ENCODE measurements at places on chromosomes 6 and 20. TPM values are rescaled to one million over a fixed set of nuclear protein-coding genes. Genes with fewer than 3 reads are reported as not detected.

Gene DLK2
- total RNA-seq: 0.60 TPM

Gene LAMA5
- 127 TPM for total RNA-seq

Gene PDSS2
- total RNA-seq: 6.6 TPM

Gene ITPR3
- total RNA-seq: 26.9 TPM

Gene VWA7
- 0.34 TPM for total RNA-seq

Gene ARHGAP40
- not detected for total RNA-seq

Gene SLC17A4
- total RNA-seq: not detected

Gene PHACTR3
- 1.3 TPM for total RNA-seq

Gene IL17A
- not detected for total RNA-seq

Gene BMP7
- not detected for total RNA-seq

Gene OR2B6
- not detected for total RNA-seq

Gene SLC4A11
- 14.9 TPM for total RNA-seq

DNA sequence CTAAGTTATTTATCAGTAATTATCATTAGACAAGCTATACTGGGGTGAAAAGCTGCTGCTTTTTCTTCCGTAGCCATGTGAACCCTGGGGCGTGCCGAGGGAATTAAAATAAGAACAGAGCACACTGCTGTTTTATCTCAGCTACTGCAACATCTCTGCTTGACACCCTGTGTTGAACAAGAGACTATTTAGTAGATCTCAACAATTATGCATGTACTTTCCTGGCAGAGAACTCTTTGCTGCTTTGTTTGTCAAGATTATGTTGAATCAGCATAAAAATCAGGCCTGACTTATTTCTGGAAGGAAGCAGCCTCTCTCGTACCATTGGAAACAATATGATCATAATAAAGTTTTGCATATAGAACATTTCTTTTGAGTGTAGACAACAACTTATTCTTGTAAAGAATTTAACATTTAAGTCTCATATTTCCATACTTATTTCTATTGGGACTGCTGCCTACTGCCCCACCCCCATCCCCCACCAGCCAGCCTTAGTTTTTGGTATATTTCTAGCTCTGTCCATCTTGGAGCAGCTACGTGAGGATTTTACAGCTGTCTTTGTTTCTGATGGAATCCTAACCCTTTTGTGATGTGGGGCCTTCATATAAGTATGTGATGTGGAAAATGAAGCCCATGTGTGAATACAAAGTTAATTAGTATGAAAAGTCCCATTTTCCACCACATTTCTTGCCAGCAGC lies 1011.4 kb downstream of the KIF16B start:
- no peak for DNase-seq

- DNase-seq: no peak
Measured at GRCh38 chr20:9422321-9423057, 91.9 kb upstream of the LAMP5 start.

- no peak for DNase-seq
Measured at GRCh38 chr6:53180678-53181077, 32.0 kb upstream of the GCM1 start.

- no peak for DNase-seq
Measured at GRCh38 chr6:43377710-43378229, 8.3 kb upstream of the ZNF318 start.

GRCh38 chr6:43705996-43706395 lies 18.4 kb upstream of the MRPS18A start:
- DNase-seq: peak; percentile 48

- no peak for DNase-seq
Measured at GRCh38 chr6:146551545-146551944, 7.9 kb downstream of the RAB32 start.

DNA sequence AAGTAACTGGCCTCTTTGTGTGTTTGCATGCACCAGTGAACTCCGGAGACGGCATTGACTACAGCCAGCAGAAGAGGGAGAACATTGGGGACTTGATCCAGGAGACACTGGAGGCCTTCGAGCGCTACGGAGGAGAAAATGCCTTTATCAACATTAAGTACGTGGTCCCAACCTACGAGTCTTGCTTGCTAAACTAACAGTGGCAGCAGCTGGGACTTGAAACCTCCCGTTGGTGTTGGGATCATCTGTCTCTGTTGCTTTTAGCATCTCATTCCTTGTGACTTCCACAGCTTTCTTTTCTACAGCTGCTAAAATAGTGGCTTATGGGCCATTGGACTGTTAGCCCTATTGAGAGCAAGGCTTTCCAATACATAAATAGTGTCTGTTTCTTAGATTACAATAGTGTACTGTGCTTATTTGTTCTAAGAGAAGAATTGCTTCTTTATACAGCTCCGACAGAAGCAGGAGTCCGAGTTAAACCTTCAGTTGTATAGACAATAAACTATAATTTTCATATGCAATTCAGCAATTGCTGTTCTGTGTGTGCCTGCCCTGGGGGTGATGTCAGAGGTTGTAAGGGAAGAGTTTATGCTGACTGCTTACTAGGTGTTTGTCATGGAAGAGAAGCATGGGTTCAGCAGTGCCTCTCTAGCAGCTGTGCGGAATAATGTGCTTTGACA lies 99.6 kb upstream of the QKI start:
- DNase-seq: no peak

- peak; percentile 87 for DNase-seq
Measured at GRCh38 chr6:90284236-90285041, 12.2 kb downstream of the BACH2 start.

GRCh38 chr20:11156922-11157321 lies 483.1 kb upstream of the JAG1 start:
- DNase-seq: no peak

GRCh38 chr6:135403584-135403983 lies 94.0 kb downstream of the AHI1 start:
- DNase-seq: peak; percentile 47

DNA sequence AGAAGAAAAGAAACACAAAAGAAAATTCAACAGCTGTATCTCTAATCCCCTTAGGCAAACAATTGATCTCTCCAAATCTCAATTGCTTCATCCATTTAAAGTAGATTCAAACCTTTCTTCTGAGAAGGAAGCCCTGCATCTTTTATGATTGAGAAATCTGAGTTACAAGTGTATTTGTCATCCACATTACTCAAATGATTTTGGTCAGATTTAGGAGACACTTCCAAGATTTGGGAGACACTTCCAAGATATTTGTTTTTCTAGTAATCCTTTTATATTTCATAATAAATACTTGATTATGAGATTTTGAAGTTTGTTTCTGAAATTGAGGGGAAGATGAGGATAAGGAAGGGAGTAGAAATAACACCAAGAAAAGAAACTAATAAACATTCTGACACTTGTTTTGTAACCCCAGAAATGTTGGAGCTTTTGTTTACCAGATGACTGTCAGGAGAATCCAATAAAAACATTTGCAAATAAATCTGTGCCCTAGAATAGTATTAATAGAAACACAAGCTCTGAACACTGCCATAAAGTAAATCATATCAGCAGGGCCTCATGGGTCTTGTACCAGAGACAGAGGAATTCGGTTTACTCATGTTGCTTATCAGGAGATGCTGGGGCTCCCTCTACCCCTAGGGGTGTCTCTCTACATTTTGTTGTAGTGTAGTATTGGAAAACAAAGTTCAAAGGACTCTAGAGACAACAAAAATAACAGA lies 314.3 kb upstream of the NT5E start:
- DNase-seq: no peak

DNA sequence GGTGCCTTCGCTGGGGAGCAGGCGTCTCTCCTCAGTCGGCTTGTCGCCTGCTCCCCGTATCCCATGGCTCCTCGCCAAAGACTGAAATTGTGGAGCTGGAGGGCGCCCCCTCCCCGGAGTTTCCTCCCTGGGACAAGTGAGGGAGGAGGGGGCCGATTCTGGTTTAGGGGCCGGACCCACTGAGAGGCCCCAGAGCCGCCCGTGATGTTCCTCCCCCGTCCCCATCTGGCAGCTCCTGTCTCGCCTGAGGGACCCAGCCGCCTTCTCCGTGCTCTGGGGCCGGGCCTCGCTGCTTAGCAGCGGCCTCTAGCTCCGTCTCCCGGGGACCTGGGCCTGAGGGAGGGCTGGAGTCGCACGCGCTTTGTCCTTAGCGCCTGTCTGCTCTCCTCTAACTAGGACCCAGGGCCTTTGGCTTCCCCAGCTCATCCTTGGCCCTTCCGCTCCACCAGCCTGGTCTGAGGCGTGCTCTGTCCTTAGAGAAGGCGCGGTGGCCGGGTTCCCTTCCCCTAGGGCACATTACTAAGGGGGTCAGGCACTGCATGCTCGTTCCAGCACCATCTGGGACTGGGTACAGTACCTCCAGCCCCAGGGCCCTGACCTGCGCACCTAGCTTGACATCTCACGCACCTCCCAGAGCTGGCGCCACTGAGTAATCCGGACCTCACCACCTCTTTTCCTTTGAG lies 29.7 kb downstream of the SLC12A5 start:
- DNase-seq: no peak

- DNase-seq: peak; percentile 58
Measured at GRCh38 chr20:43975096-43975768, 60.6 kb downstream of the TOX2 start.

- DNase-seq: peak; percentile 16
Measured at GRCh38 chr6:22008248-22008836, 288.5 kb downstream of the PRL start.

GRCh38 chr20:57507477-57507876 lies 17.5 kb downstream of the CTCFL start:
- peak; percentile 20 for DNase-seq

DNA sequence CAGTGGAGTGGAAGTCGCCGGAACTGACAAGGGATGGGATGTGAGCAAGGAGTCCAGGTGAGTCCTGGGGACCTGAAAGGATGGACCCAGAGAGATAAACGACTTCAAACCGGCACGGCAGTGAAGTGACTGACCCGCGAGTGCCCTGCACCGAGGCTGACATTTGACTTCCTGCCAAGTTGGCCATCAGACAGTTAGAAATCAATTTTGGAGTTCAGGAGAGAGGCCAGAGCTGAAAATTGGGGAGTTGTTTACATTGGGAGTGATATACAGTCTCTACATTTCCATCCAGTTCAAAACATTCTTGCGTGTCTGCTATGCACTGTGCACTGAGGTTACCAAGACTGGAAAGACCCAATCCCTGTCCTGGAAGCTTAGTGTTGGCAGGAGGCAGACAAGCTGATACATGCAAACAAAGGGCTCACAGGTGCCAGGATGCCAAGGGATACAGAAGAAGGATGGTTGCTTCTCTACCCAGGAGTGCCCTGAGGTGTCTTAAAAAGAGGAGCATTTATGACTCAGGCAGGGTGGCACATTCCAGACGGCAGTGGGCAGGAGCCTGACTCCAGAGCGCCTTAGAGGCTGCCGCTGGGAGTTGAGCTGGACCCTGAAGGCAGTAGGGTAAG lies 186.6 kb downstream of the MTHFD1L start:
- no peak for DNase-seq

GRCh38 chr6:123575188-123575587 lies 61.6 kb downstream of the TRDN start:
- no peak for DNase-seq

Data from dermis blood vessel endothelial cell (primary cell).